ENCODE measurements at places on chromosomes 13 and 19.

DNA sequence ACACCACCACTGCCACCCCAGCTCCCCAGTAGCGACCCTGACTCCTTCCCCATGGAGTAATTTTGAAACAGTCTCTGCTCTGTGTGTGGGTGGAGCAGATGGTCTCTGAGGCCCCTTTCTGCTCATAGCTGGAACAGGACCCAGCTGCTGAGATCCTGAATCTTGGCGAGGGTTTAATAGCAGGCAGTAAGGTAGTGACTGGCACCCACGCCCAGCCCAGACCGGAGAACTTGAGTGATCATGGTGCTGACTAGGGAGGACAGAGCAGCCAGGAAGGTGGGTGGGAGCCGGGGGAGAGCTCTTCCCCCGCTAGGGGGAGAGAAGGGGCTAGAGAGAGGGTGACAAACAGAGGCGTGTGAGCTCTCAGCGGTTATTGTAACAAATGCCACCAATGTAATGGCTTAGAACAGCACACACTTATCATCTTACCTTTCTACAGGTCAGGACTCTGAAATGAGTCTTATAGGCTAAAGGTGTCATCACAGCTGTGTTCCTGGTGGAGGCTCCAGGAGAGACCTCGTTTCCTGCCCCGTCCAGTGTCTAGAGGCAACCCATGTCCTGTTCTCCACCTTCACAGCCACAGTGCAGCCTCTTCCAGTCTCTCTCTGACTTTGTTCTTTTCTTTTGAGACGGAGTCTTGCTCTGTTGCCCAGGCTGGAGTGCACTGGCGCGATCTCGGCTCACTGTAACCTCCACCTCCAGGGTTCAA, 7.2 kb upstream of the ACER1 start:
- no peak for DNase-seq

DNA sequence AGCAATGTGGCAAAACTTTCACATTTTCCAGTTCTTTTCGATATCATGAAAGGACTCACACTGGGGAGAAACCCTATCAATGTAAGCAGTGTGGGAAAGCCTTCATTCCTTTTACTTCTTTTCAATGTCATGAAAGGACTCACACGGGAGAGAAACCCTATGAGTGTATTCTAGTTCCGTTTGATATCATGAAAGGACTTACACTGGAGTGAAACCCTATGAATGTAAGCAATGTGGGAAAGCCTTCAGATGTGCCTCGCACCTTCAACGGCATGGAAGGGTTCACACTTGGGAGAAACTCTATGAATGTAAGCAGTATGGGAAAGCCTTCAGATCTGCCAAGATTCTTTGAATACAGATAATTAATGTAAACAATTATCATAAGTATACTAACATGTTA, 14.5 kb upstream of the ZNF763 start:
- no peak for DNase-seq

DNA sequence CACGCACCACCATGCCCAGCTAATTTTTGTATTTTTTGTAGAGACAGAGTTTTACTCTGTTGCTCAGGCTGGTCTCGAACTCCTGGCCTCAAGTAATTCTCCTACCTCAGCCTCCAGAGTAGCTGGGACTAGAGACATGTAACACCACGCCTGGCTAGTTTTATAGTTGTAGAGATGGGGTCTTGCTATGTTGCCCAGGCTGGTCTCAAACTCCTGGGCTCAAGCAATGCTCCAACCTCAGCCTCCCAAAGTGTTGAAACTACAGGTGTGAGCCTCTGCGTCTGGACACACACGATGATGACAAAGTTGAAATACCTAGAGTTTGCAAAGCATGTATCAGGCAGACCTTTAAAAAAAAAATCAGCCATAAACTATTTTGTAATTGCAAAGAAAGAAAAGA, 4.6 kb upstream of the PTOV1 start:
- DNase-seq, result no peak

GRCh38 chr19:19274146-19274545, 1.0 kb upstream of the TM6SF2 start:
- DNase-seq, result no peak

DNA sequence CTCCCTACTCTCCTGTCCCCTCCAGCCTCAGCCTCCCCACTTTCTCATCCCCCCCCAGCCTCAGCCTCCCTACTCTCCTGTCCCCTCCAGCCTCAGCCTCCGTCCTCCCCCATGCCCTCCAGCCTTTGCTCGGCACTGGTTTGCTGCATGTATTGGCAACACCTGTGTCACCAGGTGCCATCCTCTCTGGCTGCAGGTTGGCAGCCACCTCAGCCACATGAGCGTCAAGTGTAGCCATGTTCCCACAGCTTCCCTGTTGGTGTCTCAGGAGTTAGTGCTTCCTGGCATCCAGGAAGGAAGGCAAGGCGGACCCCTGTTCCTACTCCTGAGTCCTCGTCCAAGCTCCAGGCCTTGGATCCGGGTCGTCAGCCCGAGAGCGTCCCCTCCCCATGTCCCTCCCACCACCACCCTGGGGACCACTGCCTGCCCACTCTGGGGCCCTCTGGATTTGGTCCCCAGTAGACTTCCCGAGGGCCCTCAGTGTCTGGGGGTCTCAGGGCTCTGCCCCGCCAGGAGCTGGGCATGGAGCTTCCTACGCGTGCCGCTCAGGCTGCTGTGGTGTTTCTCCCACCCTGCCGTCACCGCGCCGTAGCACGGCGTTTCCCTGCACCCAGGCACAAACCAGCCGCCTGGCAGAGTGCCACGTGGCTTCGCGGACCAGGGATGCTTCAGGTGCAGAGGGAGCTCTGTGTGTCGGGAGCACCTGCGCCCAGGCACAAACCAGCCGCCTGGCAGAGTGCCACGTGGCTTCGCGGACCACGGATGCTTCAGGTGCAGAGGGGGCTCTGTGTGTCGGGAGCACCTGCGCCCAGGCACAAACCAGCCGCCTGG, 128.3 kb upstream of the MCF2L start:
- no peak for DNase-seq

DNA sequence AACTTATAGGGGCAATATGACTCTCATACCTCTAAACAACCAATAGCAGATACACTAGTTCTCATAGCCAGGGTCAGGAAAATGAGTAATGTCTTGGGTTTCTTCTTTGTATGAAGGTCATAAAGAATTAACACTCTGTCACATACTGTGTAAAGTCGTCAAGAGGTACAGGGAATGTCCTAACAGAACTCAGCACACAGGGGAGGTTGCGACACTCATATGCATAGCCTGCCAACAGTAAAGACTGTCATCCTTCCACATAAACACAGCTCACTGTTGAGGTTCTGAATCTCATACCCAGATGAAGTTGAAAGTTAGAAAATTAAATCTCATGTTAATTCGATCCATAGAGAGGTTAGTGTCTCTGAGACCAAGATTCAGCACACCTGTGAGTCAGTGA, 34.2 kb upstream of the ZNF254 start:
- no peak for DNase-seq

DNA sequence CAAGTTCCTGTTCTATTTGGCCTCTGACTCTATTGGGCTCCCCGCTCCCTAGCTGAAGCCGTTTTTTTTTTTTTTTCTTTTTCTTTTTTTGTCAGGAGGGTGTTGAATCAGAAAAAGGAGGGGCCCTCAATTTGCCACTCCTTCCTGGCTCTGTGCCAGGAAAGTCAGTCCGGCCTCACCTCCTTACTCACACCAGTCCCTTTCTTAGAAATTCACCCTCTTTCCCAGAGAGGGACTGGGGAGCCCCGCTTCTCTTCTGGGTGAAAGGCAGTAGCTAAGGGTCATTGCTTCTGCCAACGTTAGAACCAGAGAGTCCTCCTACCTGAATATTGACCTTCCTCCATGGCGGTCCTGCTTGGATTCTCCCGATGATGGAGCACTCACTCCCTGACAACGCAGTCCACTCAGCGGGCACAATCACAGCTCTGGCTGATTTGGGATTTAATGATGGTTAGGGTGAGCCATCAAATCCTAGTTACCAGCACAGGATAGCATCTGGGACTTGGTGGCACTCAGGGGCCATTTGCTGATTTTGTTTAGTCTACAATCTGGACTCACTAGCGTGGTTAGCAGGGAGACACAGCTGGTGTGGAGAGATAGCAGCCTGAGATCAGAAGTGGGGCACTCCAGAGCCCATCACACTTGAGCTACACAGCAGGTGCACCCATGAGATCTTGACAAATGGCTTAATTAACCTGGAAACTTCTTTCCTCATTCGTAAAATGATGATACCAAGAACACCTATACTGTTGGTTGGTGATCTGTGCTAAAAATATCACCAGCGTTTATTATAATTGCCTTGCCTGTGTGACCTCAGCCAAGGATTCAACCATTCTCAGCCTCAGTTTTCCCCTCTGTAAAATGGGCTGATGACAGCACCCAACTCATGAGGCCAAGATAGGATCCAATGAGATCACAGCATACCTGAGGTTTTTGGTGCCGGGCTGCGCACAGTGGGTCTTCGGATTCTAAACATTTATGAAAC, 2.2 kb downstream of the FCER2 start:
- DNase-seq, result no peak

DNA sequence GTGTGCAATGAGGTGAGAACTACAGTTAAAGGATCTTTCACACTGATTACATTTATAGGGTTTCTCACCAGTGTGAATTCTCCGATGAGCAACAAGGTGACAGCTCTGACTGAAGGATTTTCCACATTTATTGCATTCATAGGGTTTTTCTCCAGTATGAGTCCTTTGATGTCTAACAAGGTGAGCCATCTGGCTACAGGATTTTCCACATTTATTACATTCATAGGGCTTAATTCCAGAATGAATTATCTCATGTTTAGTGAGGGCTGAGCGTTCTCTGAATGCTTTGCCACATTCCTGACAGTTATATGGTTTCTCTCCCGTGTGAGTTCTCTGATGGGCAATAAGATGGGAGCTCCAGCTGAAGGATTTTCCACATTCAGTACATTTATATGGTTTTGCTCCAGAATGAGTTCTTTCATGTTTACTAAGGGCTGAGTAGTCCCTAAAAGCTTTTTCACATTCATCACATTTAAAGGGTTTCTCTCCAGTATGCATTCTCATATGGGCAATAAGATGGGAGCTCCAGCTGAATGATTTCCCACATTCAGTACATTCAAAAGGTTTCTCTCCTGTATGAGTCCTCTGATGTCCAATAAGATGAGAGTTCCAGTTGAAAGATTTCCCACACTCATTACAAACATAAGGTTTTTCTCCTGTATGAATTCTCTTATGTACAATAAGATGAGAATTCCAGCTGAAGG, 4.4 kb upstream of the C19orf18 start:
- DNase-seq, result no peak

DNA sequence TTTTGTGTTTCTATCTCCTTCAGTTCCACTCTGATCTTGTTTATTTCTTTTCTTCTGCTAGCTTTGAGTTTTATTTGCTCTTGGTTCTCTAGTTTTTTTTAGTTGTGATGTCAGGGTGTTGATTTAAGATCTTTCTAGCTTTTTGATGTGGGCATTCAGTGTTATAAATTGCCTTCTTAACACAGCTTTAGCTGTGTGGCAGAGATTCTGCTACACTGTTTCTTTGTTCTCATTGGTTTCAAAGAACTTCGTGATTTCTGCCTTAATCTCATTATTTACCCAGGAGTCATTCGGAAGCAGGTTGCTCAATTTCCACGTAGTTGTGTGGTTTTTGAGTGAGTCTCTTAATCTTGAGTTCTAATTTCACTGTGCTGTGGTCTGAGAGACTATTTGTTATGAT, 251.7 kb upstream of the HTR2A start:
- DNase-seq, result no peak

GRCh38 chr13:104206450-104207044, 1140.3 kb upstream of the SLC10A2 start:
- DNase-seq, result no peak

Data from activated gamma-delta T cell treated with anti-CD3 and anti-CD28 coated beads, Interleukin-2, amount 50 U/mL, for 16 hours (primary cell).